Fibroblast of the conjunctiva (primary cell): ENCODE measurements at places on chromosomes 12 and 14.

DNA sequence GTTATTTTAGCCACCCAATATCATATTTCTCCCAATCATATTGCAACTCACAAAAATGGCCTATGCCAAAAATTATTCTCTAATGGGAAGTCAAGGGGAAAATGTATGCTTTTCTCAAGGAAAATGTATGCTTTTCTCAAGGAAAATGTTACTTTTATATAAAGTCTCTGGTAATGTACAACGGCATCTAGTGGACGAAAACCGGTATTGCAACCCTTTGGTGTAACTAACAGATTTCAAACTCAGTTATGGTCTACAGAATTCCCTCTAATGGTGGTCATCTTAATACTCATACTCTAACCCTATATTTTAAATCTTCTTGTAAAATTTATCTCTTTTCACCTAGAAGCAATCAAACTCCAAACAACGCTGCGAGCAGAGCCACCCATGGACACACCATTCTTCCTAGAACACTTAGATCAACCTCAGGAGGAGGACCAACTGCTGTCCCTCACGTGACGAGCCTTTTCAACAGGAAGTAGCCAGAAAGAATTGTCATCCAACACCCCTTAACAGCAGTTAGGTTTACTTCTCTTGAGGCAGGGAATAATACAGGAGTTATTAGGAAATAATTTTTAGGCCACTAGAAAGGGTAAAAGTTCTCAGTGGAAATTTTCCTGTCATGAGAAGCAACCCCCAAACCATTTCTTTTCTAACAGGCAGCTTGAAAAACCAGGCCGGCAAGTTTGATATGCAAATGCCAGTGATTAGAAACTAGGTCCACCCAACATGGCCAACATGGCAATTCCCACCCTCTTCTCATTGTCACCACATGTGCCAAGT is 20.1 kb downstream of the APOBEC1 start:
- DNase-seq: no peak

GRCh38 chr14:26394150-26394810 is 203.6 kb downstream of the NOVA1 start:
- peak; percentile 40 for DNase-seq

- DNase-seq: no peak
Observed at GRCh38 chr14:30883508-30884294, 9.3 kb downstream of the COCH start.

- no peak for DNase-seq
Observed at GRCh38 chr14:21933681-21934080, 260.1 kb upstream of the OR4E1 start.

GRCh38 chr12:10372559-10372958 is 17.3 kb downstream of the KLRK1 start:
- DNase-seq: no peak

DNA sequence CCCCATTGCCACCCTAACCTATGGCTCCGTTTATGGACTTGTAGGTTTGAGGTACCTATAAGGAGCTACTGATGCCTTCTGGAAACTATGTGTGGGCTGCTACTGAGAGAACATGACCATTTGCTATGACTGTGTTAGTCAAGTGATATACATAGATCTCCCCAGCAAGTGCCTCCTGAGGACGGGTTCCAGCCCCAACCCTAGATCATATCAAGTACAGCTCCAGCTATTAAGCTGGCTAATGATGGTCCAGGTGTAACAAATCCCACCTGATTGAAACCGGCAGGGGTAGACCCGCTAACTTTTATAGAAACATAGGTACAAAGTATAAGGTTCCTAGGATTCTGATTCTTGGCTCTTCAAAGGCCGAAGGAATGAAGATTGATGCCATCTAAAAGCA is 23.7 kb downstream of the NINJ2 start:
- DNase-seq: no peak

GRCh38 chr14:38517426-38517825 is 261.5 kb upstream of the CLEC14A start:
- DNase-seq: no peak
